ENCODE measurements at places on chromosomes 6 and 20.

- DNase-seq = no peak
Observed at GRCh38 chr6:105041880-105042279, 85.0 kb downstream of the LIN28B start.

- DNase-seq = no peak
Observed at GRCh38 chr20:10681494-10681893, 7.7 kb upstream of the JAG1 start.

- DNase-seq = no peak
Observed at GRCh38 chr20:56750430-56750829, 121.3 kb downstream of the TFAP2C start.

GRCh38 chr20:13913131-13913530 lies 77.3 kb downstream of the SEL1L2 start:
- no peak for DNase-seq
